ENCODE measurements at places on chromosomes 6 and 20.

DNA sequence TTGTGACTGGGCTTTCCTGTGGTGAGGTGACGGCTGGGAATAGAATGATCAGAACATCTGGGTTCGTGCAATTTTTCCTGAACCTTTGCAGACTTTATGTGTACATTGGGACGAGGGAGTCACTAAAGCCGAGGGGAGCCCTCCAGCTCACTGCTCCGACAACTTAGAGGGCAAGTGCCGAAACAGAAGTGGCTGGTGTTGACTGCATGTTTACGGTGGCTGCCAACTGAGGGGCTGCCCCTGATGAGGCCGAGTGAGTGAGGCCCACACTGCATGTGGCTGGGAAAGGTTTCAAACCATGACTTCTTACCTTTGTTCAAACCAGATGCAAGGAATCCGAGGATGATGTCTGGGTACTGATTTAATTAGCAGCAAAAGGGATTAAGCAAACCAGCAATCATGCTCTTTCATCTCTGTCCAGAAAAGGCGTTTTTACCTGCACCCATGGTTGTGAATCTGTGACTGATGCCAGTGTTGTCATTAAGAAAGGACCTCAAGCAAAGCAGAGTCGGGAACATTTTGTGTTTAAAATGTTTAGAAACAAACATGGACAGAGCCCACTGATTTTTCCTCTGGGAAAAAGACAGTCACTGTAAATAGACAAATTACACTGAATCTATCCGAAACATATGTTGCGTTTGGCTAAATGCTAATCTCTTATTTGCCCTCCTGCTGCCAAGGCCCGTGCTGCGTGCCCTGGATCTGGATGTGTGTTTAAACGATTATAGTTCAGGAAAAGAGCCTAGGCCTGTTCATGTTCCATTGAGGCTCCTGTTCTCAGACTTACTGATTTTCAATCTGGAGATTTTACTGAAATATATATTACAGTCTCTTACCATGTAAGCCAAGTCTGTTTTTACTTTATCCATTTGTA, 105.1 kb downstream of the UST start:
- no peak for DNase-seq

- DNase-seq = no peak
These were observed 25.0 kb downstream of the ERMARD start for GRCh38 chr6:169776379-169776778.

GRCh38 chr20:13736436-13737191, 48.1 kb downstream of the ESF1 start:
- no peak for DNase-seq

DNA sequence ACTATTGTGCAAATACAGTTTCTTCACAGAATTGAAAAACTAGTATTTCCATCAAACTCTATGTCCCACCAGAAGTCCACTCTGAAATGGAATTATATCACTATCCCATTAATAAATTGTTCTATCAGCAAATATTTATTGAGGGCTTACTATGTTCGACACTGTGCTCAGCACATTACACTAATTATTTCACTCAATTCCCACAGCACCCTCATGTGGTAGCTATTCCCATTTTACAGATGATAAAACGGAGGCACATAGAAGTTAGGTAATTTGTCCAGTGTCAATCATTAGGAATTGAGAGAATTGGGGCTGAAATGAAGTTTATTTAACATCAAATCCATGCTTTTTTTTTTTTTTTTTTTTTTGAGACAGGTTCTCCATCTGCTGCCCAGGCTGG, 52.5 kb downstream of the MKKS start:
- DNase-seq = no peak

- no peak for DNase-seq
These were observed 109.6 kb upstream of the RPS6KA2 start for GRCh38 chr6:166736634-166737033.

DNA sequence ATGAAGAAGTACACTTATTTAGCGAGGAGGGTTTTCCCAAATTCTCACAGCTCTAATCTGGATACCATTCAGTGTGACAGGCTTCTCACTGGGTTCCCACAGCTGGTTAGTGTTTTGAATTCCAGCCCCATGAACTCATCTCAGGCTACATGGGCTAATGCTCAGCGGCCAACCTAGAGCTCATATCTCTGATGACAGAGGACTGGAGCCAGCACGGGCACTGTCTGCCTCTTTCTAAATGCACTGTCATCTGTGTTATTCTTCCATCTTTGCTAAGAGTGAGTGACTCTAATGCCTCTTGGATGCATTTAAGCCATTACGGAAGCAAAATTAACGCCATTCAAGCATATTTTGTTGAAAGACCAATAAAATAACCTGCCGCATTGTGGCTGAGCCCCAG, 308.9 kb upstream of the JAG1 start:
- no peak for DNase-seq

GRCh38 chr6:16472349-16473069, 234.1 kb downstream of the GMPR start:
- no peak for DNase-seq

DNA sequence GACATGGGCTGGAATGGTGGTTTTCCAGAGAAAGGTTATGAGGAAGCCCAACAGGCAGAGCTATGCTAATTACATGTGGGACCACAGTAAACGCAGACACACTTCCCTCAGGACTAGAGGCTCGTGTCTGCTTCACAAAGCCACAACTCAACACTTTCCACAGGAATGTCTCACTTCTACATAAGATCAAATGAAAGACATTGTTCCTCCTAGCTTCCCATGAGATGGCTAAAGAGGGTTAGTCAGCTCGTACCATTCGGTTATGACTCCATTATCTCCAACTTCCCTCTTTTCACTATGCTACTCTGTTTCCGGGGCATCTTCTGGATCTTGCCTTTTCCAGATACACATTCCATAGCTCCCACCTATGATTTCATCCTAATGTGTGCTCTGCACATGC, 29.1 kb upstream of the ZC3H12D start:
- no peak for DNase-seq

- DNase-seq = no peak
These were observed 48.8 kb downstream of the CTCFL start for GRCh38 chr20:57476084-57476526.

- DNase-seq = no peak
These were observed 13.7 kb upstream of the HINT3 start for GRCh38 chr6:125942672-125943527.

DNA sequence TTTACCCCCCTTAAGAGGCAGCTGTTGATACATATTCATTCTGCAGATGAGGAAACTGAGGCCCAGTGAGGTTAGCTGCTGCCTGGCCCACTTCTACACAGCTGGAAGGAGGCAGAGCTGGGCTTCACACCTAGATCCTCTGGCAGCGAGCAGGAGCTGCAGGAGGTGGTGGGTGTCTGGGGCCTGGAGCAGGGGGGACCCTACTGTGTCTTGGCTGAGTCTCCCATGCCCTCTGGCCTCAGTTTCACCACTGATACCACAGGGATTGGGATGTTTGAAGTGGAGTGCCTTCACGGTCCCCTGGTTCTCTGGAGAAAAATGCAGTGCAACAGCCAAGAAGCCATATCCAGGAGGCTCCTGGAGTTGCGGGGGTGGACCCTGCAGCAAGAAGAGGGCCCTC, 8.2 kb upstream of the BPIFA2 start:
- DNase-seq = no peak

- DNase-seq = peak; percentile 50
These were observed 1.0 kb downstream of the SYNE1 start for GRCh38 chr6:152636021-152636608.

- no peak for DNase-seq
These were observed 608.9 kb downstream of the MAFB start for GRCh38 chr20:40080041-40080652.

DNA sequence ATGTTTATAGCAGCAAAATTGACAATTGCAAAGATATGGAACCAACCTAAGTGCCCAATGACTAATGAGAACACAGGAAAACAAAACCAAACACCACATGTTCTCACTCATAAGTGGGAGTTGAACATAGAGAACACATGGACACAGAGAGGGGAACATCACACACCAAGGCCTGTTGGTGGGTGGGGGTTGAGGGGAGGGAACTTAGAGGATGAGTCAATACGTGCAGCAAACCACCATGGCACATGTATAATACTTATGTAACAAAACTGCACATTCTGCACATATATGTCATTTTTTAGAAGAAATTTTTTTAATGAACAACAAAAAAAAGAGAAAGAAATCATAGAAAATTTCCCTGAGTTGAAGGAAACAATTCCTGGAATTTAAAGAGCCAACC, 3.9 kb downstream of the EPM2A start:
- DNase-seq = no peak

DNA sequence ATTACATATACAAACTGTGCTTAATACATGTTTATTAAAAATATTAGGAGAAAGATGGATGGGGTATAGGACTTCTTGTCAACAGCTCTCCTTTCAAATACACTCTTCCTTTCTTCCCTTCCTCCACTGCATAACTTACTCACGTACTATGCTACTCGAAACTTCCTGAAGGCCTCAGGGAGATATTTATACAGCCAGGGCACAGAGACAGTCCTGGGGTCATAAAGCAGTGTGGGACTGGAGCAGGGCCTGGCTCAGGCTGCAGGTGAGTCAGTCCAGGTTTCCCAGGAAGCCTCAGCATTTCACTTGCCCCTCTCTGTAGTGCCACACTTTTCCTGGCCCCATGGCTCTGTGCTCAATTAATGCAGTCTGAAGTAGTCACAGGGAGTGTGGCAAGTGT, 157.0 kb downstream of the UBE3D start:
- no peak for DNase-seq

DNA sequence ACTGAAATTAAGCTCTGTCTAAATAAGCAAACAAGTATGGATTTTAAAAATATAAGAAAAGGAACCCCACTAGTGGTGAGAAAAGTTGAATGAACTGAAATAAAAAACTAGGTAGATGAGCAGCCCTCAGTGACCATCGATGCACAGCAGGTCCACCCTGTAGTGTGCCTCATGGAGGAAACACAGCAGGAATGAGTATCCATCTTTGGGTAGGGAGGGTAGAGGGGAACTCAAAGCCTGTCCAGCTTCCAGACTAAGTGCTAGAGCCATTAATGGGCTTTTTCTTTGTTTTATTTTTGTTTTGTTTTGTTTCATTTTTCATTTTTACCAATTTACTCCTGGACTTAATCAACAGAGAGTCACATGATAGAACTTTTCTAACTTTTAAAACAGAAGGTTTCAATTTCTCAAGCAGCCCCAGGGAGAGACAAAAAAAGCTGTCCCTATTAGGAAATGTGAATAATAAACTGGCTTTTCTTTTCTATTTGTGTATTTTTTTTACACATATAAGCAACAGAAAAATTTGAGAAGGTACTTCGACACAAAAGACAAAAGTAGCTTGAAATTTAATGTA, 700.6 kb downstream of the HACE1 start:
- DNase-seq = no peak

GRCh38 chr6:167787896-167788562, 38.7 kb upstream of the AFDN start:
- DNase-seq = no peak

DNA sequence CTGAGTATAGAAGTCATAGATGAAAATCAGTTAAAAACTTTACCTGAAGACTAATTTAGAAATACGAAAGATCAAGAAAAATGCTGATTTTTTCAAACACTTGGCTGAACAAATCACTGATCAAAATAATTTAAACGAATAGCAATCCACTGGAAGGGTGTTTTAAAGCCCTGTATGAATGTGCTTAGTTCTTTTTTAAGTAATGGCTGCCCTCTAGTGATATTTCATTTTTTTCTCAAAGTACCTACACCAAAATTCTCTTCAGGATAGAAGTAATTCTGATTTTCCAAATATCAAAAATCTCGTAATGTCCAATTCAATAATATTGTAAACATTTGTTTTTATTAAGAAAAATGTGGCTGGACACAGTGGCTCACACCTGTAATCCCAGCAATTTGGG, 32.5 kb downstream of the AKAP7 start:
- no peak for DNase-seq

Measured in effector memory CD8-positive, alpha-beta T cell (primary cell).